Stimulated activated CD4-positive, alpha-beta T cell treated with anti-CD3 and anti-CD28 coated beads, Interleukin-15, amount 100 ng/mL, for 1 hour (primary cell): ENCODE measurements at places on chromosomes 16 and 17.

GRCh38 chr16:19672378-19672777 lies 45.6 kb downstream of the KNOP1 start:
- DNase-seq, result no peak

- DNase-seq, result no peak
Observed at GRCh38 chr17:77422748-77423113, 282.0 kb downstream of the SEC14L1 start.

GRCh38 chr17:69714669-69715068 lies 300.2 kb downstream of the MAP2K6 start:
- no peak for DNase-seq

- no peak for DNase-seq
Observed at GRCh38 chr16:54123766-54124165, 162.8 kb downstream of the IRX3 start.

GRCh38 chr16:74951206-74951605 lies 33.7 kb downstream of the WDR59 start:
- no peak for DNase-seq

DNA sequence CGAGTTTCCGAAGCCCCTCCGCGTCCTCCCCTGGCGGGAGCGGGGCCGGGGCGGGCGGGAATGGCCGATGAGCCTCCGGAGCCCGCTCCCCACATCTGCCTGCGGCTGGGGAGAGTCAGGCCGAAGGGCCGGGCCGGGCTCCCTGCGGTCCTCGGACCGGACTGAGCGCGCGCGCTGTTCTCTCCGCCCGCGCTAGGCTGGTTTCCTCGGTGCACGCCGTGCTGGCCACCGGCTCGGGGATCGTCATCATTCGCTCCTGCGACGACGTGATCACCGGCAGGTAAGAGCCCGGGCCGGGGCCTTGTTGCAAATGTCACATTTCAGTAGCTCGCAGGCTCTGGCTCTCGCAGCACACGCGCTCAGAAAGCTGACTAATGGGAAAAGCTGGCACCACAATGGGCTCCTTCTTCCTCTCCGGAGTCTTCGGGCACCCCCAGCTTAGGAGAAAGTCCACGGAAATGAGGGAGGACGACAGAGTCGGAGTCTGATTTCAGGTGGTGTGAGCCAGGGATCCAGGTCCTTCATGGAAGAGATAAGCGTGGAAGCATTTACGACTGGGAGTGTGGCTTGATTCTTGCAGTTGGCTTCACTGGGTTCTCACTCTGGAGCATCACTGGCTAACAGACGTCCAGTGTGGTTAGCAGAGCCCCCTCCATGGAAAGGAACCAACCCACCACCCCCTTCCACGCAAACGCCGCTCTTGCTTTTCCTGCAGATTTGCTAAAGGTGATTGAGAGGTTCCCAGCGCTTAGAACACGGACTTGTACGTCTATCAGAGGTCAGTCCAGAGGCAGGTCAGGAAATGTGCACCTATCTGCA lies 715 bp downstream of the TLCD3A start:
- DNase-seq, result no peak

DNA sequence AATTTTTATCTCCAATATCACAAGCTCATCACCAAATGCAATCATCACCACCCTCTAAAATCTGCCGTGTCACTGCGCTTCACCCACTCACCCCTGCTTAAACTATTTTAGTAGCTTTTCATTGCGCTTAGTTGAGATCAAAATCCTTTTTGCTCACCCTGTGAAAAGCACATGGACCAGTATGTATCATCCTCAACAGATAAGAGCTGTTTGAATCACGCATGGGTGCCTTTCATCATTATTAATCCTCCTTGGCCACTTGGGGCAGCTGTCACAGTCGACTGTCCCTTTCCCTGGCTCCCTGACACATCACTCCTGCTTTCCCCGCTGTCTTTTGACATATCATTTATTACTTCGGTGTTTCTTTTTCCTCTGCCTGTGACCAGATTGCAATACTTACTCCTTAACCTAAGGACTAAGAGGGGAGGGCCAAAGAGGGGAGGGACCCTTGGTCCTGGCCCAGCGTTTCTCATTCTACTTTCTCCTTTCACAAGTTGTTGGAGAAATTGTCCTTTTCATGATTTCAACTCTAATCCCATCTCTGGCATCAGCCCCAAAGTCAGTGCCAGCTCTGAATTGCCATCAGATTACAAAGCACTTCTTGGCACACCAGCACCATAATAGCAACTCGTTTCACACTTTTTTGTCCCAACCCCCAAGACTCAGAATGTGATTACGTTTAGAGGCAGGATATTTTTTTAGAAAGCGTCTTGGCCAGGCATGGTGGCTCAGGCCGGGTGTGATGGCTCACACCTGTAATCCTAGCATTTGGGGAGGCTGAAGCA lies 8.6 kb upstream of the KDM6B start:
- no peak for DNase-seq

GRCh38 chr16:65896448-65897153 lies 469.9 kb upstream of the CDH5 start:
- no peak for DNase-seq

DNA sequence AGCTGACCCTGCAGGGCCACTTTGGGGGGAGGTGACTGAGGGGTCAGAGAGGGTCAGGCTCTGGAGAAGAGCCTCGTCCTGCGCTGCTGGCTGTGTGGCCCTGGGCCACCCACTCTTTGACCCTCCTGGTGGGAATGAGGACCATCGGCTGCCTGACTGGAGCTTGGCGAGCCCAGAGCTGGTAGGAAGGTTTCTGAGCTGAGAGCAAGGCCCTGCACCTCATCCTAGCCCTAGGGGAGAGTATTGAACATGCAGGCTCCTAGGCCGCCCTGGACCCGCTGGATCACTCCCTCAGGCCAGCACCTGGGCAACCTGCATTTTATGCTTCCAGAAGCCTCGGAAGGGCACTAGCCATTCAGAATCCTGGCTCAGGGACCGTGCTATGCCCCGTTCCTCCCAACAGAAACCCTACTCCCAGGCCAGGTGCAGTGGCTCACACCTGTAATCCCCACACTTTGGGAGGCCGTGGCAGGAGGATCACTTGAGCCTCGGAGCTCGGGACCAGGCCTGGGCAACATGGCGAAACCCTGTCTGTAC lies 14.5 kb downstream of the MAP2K3 start:
- DNase-seq, result no peak

GRCh38 chr16:49854188-49854795 lies 1.6 kb downstream of the ZNF423 start:
- no peak for DNase-seq

DNA sequence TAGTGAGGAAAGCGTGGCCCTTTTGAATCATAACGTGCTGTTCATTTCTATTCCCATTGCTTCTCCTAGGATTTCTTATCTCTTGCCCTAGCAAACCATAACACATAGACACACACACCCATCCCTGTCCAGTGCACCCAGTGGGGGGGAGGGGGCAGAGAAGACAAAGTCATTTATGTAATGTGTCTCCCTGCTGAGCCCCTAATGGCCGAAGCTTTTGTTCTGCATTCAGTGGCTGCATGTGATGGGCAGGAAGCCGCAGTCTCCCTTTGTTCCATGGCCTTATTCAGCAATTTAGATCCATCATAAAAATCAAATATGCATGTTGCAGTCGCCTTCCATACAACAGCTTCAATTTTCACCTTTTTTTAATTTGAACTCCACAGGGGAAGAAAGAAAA lies 325.4 kb downstream of the ZFHX3 start:
- no peak for DNase-seq

GRCh38 chr17:78806451-78806850 lies 24.4 kb upstream of the CYTH1 start:
- no peak for DNase-seq

- DNase-seq, result no peak
Observed at GRCh38 chr16:1374418-1375297, 22.9 kb downstream of the GNPTG start.

- DNase-seq, result no peak
Observed at GRCh38 chr16:86577314-86577971, 906 bp upstream of the FOXL1 start.

DNA sequence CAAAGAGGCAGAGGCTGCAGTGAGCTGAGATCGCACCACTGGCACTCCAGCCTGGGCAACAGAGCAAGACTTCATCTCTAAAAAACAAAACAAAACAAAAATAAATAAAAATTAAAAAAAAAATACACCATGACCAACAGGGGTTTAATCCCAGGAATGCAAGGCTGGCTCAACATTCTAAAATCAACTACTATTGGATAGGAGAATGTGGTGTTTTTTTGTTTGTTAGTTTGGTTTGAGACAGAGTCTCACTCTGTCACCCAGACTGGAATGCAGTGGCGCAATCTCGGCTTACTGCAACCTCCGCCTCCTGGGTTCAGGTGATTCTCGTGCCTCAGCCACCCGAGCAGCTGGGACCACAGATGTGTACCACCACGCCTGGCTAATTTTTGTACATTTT lies 19.9 kb downstream of the GFOD2 start:
- DNase-seq, result no peak

GRCh38 chr16:67235816-67236562 lies 9.1 kb downstream of the TMEM208 start:
- DNase-seq, result no peak

DNA sequence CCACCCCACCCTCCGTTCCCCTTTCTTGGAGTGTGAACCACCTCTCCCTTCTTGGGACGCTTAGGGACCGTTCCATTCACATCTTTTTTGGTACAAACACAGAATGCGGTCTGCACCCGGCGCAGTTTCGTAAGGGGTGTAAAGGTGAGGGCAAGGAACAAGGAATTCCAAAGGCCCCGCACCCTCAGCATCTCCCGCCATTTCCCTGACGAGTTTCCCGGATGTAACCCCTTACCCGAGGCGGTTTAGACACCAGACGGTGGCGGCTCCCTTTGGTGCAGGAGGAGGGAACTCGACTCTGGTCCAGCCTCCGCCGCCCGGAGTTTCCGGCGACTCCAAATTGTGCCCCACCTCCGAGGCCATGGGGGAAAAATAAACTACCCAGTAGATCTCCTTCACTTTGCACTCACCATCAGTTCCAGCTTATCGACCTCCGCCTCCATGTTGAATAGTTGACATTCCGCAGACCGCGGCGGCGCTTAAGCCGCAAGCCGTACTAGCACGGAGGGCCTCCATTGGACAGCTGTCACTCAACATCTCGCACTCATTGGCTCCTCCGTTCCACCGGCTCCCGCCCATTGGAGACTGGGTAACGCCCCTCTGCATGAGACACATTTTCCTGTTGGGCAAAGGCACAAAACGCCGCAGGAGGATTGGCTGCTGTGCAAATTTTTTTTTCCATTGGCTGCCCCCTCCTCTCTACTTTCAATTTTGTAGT lies at the start of gene SKA2:
TSS of gene SKA2 (minus strand) at position 466 of the 718 bp plus-strand sequence. CDS start at position 443, 23 bp downstream.
- DNase-seq, result peak; percentile 94

DNA sequence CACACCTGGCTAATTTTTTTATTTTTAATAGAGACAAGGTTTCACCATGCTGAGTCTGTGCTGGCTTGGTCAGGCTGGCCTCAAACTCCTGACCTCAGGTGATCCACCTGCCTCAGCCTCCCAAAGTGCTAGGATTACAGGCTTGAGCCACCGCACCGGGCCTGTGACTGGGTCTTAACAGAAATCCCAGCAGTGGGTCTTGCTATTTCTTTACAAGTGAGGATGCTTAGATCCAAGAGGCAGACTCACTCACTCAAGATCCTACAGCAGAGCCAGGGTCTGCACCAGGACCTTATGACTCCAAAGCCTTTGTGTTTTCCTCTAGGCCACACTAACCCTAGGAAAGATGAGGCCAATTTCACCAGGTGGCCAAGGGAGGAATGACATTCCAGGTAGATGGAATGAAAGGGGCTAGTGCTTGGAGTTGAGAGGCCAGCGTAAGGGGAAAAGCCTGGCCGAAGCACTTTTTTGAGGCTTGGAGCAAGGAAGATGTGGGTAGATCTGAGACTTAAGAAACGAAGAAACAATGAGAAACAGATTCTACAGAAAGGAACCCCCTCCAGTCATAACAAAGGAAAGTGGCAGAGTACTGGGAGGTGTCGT lies 5.7 kb upstream of the STAT5A start:
- no peak for DNase-seq

GRCh38 chr16:426115-426905 lies 861 bp downstream of the RAB11FIP3 start:
- DNase-seq, result no peak

DNA sequence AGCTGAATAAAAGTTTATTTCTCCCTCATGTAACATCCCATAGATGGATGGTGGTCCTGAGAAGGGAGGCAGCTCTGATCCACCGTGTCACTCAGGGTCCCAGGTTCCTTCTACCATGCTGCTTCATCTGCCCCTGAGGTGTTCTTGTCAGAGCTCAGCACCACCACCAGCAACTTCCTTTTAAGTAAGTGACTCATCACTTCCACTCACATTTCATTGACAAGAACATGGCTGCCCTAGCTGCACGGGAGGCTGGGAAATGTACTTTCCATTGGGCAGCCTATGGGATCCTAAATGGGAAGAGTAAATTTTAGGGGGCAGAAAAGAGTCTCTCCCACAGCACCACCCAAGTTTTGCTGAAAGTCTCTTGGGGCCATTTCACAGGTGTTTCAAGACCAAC lies 134.7 kb downstream of the USP31 start:
- no peak for DNase-seq

DNA sequence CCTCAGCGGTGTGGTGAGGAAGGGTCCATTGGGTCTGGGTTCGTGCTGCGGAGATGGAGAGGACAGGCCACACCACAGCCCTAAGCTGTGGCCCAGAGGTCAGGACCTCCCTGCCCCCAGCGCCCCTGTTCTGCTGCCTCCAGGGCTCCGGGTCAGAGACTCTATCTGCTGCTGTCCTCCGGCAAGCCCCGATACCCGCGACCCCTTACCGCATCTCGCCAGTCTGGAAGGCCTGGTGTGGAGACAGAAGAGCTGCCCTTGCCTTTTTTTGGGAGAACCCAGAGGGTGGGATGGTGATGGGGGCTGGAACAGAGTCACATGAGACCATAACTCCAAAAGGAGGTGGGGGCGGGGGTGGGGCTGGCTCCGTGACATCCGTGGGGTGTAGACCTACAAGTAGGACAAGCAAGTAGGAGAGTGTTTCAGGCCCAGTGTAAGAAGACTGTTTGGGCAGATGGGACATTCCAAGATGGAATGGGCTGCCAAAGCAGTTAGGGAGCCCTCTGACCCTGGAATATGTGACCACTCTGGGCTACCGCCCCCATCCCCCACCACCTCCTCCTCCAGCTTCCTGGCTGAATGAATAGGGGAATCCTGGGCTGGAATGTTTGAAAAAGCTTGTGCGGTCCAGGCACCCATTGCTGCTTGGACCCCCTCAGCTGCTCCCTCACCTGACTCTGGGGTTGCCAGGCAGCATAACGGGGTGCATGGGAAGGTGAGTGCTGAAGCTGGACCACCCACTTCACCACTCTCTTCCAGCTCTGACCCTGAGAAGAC lies 1.4 kb downstream of the XYLT2 start:
- DNase-seq, result no peak

GRCh38 chr16:49484451-49484849 lies 110.8 kb downstream of the C16orf78 start:
- no peak for DNase-seq

- DNase-seq, result no peak
Observed at GRCh38 chr17:77173104-77173503, 32.3 kb downstream of the SEC14L1 start.

DNA sequence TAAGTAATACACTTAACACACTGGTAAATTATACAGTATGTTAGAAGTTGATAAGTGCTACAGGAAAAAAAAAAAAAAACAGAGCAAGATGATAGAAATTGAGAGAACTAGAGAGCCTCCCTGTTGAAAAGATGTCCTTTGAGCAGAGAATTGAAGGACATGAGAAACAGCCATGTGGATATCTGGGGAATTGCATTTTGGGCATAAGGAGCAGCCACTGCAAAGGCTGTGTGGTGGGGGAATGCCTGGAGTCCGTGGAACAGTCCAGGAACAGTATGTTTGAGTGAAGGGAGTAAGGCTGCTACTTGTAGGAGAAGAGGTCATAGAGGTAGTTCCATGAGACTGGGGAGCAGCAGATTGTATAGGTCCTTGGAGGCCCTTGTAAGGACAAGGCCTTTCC lies 178.4 kb downstream of the FTO start:
- no peak for DNase-seq
